HT-29 (cell line): ENCODE measurements at places on chromosomes 2 and 18. TPM values are rescaled to one million over a fixed set of nuclear protein-coding genes. Genes with fewer than 3 reads are reported as not detected.

POTEJ gene
- total RNA-seq = not detected in 2 replicates

DNA sequence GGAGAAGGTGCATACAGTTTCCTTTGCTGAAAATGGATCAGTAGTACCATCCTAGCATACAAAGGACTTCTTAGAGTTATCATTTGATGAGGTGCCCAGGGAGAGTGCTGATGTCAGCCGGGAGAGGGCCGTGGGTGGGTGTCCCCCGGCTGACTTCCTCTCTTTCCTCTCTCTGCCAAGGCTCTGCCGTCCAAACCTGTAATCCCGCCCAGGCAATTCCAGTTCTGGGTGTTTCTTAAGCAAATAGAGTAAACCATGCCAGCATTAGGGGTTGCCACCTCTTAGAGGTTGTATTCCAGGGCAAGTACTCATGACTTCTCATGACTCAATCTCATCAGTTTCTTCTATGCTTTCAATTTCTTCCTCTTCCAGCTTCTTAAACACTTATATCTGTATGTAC lies 117.2 kb downstream of the GATA6 start:
- peak; percentile 89 for DNase-seq

DNA sequence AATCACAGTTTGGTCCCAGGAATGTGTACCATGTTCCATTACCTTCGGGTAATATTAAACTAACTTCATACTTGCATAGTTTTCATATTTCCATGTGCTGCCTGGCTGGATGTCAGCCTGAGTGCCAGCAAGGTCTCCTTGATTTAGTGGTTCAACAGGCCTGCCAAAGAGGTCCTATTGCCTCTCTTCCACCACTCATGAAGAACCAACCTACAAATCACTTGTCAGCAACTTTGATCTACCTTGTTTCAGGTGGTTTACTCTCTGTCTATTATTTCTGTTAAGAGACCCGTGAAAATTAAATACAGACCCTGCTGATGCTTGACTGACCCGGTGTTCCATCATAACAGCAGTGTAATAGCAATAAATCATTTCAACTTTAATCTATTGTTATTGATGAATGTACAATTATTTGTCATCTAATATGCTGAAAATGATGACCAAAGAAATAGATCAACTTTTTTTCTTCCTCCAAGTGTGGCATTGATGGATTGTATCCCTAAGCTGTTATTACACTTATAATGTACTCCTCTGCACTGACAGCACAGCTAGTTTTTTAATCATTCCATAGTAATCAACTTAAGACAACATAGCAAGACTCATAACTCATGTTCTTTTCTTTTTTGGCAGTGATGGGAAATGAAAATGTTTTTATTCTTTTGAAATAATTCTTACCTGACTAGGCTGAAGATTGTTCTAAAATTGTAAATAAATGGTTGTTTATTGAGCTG lies 1220.2 kb upstream of the ACVR2A start:
- no peak for DNase-seq

DNA sequence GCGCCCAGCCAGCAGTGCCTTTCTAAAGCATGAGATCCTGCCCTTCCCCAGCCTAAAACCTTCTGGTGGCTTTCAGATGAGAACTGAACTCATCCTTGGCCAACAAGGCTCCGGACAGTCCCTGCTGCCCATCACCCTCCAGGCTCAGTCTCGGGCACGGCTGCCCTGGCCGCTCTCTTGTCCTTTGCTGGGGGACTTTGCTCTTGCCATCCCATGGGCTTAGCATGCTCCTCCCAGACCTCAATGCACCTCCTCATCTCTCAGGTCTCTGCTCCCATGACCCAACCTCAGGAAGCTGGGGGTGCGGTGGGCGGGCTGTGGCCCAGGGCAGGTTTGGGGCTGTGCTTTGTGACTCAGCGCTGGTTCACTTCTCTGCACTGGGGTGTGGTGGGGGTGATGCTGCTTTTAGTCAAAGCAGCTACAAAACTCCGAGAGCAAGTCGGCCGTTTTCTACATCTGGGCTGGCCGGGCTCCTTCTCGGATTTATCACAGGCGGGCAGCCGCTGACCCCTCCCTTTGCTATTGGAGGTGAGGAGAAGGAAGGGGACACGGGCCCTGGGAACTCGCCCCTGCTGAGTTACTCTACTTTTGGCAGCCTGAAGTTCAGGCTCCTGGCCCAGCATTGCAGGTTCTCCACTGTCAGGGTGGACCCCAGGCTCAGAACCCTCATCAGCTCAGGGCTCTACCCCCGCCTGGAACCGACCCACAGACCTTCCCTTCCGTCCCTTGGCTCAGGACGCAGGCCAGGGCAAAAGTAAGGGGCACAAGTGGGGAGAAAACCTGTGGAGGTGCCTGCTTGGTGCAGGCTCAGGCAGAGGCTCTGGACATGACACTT lies 90.6 kb upstream of the TAF1B start:
- peak; percentile 10 for DNase-seq

- peak; percentile 71 for DNase-seq
These were observed 151.3 kb downstream of the NEDD4L start for GRCh38 chr18:58195278-58195765.

CD8B2 gene
- total RNA-seq = not detected in 2 replicates

TMEM127 gene
- total RNA-seq = 26.2 and 33.1 TPM in 2 replicates

- no peak for DNase-seq
These were observed 514.2 kb upstream of the MYT1L start for GRCh38 chr2:2845267-2845666.

DNA sequence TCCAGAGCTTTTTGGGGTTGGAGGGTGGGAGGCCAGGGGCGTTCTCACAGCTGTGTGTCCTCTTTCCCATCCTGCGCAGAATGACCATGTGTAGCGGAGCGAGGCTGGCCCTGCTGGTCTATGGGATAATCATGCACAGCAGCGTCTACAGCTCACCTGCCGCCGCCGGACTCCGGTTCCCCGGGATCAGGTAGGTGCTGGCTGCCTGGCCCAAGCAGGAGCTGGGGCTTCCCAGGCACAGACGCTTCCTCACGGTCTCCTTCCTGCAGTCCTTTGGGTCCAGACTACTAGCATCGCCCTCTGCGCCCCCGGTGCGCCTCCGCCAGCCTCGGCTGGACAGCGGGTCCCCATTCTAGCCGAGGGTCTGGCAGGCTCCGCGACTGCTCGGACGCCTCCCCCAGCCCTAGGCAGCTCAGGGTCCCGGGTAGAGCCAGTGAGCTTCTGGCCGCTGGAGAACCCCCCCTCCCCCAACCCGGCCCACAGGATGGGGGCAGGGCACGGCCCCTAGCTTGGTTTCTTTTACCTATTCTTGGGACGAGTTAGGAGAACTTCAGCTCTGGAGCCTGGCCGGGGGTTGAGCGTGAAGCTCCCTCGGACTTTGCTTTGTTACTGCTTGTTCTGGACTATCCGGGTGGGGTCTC lies 756 bp downstream of the ADCYAP1 start:
- no peak for DNase-seq

DNA sequence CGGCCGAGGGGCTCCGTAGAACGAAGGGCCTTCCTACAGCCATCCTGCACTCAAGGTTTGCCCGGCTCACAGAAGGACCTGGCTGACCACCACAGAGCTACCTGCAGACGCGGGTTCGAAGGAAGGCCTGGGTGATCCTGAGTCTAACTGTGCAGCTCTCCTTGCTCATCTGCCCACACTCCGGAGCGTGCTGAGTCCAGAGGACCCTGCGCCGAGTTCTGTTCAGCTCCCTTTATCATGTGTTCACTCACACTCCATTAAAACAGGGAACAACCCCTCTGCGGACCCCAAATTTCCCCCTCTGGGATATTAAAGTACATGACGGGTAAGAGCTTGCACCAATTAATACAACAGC lies 138.3 kb downstream of the PXDN start:
- DNase-seq = no peak

GRCh38 chr2:194705398-194705797 lies 951.6 kb upstream of the SLC39A10 start:
- no peak for DNase-seq

- no peak for DNase-seq
These were observed 42.8 kb downstream of the METTL8 start for GRCh38 chr2:171390941-171391516.

CNRIP1 gene
- not detected in 2 replicates for total RNA-seq

DNA sequence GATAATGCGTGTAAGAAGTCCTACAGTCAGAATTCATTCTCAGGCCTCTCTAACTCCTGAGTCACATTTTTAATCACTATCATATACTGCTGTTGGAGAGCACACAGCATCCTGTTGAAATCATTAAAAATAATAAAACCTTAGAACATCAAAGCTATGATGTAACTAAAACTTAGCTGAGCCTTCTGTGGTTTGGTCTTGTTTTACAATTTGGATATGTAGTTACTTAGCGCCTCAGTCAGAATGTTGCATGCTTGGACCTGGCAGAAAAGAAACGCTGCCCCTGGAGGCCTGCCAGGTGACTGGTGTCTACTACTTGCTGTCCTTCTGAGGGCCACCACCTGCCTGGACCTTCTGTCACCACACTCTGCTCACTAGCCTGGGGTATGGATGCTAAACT lies 261.1 kb upstream of the RASGRP3 start:
- DNase-seq = no peak

AQP12B gene
- total RNA-seq = not detected in 2 replicates

DNA sequence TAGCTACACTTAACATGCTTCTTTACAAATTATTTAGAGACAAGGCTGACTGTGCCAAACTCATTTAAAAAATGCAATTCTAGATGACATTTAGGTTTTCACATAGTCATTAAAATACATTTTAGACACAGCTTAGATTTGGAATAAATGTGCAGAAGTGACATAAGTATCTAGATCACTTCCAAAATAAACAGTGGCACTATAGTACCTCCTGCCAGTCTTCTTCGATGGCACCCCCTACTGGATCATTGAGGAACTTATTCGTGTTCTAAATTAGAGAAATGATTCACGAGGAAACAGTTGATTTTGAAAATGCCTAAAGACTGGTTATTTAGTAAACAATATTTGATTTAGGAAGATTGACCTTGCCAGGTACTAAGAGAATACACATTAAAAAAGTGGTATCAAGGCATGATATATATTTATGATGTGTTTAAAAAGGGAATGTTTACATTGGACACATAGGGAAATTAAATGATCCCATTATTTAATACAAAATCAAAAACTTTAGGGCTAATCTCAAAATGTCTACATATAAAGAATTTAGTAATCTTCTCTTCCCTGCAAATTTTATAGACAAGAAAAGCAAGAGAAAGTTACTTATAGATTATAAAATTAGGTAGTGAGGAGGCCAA lies 323.9 kb downstream of the XIRP2 start:
- peak; percentile 68 for DNase-seq

- no peak for DNase-seq
These were observed 40.9 kb upstream of the ORC2 start for GRCh38 chr2:201004370-201004769.

- DNase-seq = no peak
These were observed 325.3 kb upstream of the SMIM21 start for GRCh38 chr18:75752740-75753263.

- DNase-seq = no peak
These were observed 218.4 kb upstream of the REV1 start for GRCh38 chr2:99708231-99708630.

GRCh38 chr18:293536-293935 lies 25.7 kb upstream of the THOC1 start:
- DNase-seq = no peak

- no peak for DNase-seq
These were observed 20.4 kb upstream of the GALNT3 start for GRCh38 chr2:165814473-165814872.

- peak; percentile 61 for DNase-seq
These were observed 65.8 kb downstream of the KCTD1 start for GRCh38 chr18:26482569-26482968.

GRCh38 chr2:86566158-86566820 lies 3.0 kb upstream of the CHMP3 start:
- DNase-seq = no peak

REG3G gene
- total RNA-seq = not detected in 2 replicates

DNA sequence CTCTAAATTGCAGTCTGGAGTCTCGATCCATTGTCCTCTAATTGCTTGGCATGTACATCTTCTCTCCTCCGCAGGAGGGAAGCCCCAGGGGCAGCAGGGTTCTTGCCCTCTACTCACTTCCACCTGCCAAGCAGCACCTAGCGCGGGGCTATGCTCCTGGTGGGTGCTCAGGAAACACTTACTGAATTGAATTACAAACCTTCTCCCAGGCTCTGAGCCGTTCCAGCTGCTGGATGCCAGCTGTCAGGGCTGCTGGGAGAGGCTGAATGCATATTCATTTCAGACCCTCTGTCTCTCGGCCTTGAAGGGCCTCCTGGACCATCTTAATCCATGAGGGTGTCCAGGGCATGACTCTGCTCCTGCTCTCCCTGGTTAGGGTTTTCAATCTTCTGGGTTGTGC lies 94.0 kb downstream of the CELF4 start:
- no peak for DNase-seq

- no peak for DNase-seq
These were observed 1.0 kb downstream of the CHST10 start for GRCh38 chr2:100416397-100416934.

DNA sequence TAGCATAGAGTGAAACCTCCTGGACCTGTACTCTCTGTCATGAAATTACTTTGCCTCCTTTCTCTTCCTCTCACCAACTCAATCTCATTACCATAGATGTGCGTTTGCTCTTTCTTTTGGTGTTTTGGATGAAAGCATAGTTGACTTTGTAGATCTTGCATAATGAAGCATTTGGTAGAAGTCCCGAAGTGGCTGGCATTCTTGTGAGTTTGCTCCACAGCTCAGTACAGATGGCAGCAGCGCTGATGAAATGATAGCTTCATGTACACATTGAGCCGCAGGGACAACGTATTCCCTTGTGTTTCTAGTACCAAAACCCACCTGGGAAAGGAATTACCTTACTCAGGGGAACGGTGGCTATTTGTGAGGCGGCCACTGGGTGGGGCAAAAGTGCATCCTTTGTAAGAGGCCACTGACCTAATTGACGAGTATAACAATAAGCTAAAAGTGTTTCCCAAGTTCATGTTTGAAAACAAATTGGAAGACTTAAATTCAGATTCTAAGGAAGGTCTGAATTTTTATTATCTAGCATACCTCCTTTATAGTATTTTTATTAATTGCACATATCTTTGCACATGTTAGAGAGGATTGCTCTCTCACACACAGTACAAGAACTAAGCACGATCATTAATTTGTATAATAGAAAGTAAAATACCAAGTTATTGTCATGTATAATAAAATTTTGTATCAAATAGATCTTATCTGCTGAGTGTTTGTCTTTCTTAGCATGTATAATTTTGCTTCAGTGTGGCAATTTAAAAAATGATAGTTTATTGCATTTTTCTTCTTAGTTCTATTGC lies 25.4 kb upstream of the CDH7 start:
- DNase-seq = peak; percentile 69

RFX8 gene
- not detected in 2 replicates for total RNA-seq

DNA sequence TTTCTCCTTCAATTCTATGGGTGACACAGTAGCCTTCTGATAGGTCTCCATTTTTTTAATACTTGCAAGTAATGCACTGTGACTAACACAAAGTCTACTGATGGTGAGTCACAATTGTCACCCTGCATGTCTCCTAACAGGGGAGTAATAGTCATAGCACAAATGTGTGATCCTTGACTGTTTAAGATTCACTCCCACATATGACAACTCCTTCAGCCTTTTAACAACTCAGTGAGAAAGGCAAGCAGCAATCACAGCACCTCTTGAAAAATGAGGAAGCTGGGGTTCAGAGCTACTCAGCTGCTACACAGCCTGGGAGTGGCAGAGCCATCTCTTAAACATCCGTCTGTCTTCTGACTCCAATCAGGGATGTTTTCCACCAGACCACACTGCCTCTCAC lies 63.8 kb downstream of the EHD3 start:
- no peak for DNase-seq
